Heart left ventricle (tissue), 16 donors: ENCODE measurements at places on chromosomes 5 and 9.

DNA sequence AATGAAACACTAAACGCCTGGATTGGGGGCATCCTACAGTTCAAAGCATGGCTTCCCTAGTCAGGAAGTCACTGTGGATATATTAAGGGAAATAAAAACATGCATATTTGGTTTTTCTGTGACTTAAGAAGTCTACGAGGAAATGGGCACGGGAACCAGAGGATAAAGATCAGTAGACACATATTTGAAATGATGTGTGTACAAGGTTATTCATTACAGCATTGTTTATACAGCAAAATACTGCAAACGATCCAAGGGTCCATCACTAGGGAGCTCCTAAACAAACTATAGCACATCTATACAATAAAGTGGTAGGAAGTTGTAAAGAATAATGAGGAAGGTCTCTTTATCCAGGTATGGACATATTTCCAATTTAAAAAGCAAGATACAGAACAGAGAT, 71.8 kb downstream of the EFNA5 start:
- H3K27ac ChIP-seq: no peak overlapping the region
- H3K4me3 ChIP-seq: no peak overlapping the region
- no peaks in the 10 kb centered on the region for H3K27me3 ChIP-seq
- H3K36me3 ChIP-seq: no peaks in the 10 kb centered on the region

DNA sequence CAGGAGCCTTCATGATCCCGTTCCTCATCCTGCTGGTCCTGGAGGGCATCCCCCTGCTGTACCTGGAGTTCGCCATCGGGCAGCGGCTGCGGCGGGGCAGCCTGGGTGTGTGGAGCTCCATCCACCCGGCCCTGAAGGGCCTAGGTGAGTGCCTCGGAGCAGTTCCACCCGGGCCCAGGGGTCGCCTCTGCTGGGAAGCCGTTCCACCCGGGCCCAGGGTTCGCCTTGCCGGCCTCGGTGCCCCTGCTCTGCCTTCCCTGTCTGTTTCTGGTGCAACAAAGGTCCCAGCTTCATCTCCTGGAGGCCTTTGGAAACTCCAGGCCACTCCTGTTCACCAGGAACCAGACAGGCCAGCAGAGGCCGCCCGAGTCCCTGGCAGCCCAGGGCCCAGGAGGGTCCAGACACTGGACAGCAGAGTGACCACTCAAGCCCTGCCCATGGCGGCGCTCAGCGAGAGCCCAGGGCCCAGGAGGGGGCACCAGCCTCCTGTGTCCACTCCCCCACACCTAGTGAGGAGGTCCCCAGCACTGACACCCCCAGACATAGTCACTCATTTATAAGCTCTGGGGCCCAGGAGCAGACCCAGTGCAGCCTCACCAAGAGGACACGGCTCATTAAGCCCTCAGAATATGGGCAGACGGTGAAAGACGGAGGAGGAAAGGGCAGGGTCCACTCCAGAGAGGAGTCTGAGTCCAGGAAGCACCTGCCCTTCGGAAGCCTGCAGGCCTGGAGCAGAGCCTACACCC, 7.5 kb downstream of the SLC6A19 start:
- no peaks in the 10 kb centered on the region for H3K4me1 ChIP-seq
- H3K27me3 ChIP-seq: peaks cover 29% of the 10 kb centered on the region
- no peak overlapping the region for H3K27ac ChIP-seq
- no peaks in the 10 kb centered on the region for H3K36me3 ChIP-seq
- no peak for DNase-seq
- H3K4me3 ChIP-seq: no peak overlapping the region

- H3K27me3 ChIP-seq: no peaks in the 10 kb centered on the region
- peak overlapping the region; percentile 81 for H3K27ac ChIP-seq
- peak; percentile 87 for DNase-seq
- no peaks in the 10 kb centered on the region for H3K36me3 ChIP-seq
These were observed 931 bp downstream of the FAM219A start for GRCh38 chr9:34457266-34458012.

- peaks cover 13% of the 10 kb centered on the region for H3K36me3 ChIP-seq
- peak overlapping the region; percentile 8 for H3K27ac ChIP-seq
- no peaks in the 10 kb centered on the region for H3K27me3 ChIP-seq
- no peak overlapping the region for H3K4me3 ChIP-seq
- peaks cover 59% of the 10 kb centered on the region for H3K4me1 ChIP-seq
- DNase-seq: no peak
These were observed 63.9 kb downstream of the C9orf152 start for GRCh38 chr9:110143950-110144545.

- DNase-seq: peak; percentile 36
- no peaks in the 10 kb centered on the region for H3K27me3 ChIP-seq
- H3K4me1 ChIP-seq: no peaks in the 10 kb centered on the region
- H3K27ac ChIP-seq: no peak overlapping the region
These were observed 45.3 kb downstream of the SMARCA2 start for GRCh38 chr9:2060424-2060823.

DNA sequence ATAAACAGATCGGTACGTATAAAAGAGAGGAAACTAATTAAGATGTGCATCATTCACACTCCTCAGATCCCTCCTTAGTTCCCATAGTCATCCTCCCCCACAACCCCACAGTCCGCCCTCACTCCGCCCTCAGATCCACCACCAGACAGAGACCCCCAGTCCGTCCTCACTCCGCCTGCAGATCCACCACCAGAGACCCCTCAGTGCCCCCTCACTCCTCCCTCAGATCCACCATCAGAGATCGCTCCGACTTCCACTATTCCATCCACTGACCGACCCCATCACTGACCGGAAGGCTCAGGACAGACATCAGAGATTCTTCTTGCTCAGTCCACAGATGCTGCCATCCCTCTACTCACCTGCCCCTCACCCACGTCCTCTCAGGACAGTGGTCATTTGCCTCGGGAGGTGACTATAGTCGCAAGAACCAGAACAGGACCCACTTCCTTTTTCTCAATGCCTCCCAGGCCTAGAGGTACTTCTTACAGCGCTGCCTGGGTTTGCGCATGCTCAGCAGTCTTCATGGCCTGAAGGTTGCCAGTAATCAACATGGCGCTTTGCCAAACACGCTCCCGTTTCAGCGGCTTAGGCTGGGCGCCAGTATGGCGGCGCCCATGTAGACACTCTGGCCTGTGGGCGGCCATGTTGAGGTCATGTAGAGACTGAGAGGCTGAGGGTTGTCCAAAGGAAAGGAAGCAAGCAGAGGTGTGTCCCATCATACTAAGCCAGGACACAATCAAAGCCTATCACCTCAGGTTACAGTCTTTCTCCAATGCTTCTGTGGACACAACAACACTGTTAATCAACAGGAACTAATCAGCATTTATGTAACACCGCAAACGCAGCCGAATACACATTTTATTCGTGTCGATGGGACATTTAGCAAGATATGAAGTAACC, at the start of gene ZNF484:
ZNF484 (minus strand) TSS at position 508 of the 900 bp plus-strand sequence. CDS start 3,009 bp downstream, outside the sequence.
- peak within 1 kb of the TSS; percentile 82 for H3K27ac ChIP-seq
- H3K4me1 ChIP-seq: peaks cover 16% of the 10 kb centered on the region
- peak; percentile 98 for DNase-seq

DNA sequence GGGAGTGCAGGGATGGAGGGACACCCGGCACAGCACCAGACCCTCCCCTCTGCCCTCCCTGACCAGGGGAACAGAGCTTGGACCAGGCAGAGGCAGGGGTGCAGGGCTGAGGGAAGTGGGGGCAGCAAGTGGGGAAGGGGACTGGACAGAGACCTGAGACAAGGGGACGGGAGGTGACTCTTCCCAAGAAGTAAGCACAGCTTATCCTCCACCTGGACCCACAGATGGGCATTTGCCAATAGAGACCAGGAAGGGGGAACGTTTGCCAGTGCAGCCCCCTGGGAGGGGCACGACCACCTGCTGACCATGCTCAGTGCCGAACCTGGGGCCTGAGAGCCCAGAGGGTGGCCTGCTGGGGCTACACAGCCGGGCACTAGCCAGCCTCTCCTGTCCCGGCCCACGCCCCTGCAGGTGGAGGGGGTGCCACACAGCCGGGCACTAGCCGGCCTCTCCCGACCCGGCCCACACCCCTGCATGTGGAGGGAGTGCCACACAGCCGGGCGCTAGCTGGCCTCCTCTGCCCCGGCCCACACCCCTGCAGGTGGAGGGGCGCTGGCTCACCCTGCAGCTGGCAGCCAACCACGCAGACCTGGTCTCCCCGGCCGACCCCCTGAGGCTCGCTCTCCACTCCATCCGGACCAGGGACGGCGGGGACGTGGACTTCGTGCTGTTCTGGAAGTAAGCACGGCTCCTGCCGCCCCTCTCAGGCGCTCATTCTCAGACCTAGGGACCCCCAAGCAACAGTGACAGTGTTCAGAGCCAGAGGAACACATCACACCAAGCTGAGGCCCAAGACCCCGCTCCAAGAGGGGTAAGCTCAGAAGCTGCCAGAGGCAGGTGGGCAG, 24.3 kb downstream of the GLT6D1 start:
- no peak overlapping the region for H3K27ac ChIP-seq
- H3K4me3 ChIP-seq: no peak overlapping the region
- no peaks in the 10 kb centered on the region for H3K4me1 ChIP-seq
- no peak for DNase-seq
- no peaks in the 10 kb centered on the region for H3K36me3 ChIP-seq
